ENCODE measurements at places on chromosomes 11 and 22.

DNA sequence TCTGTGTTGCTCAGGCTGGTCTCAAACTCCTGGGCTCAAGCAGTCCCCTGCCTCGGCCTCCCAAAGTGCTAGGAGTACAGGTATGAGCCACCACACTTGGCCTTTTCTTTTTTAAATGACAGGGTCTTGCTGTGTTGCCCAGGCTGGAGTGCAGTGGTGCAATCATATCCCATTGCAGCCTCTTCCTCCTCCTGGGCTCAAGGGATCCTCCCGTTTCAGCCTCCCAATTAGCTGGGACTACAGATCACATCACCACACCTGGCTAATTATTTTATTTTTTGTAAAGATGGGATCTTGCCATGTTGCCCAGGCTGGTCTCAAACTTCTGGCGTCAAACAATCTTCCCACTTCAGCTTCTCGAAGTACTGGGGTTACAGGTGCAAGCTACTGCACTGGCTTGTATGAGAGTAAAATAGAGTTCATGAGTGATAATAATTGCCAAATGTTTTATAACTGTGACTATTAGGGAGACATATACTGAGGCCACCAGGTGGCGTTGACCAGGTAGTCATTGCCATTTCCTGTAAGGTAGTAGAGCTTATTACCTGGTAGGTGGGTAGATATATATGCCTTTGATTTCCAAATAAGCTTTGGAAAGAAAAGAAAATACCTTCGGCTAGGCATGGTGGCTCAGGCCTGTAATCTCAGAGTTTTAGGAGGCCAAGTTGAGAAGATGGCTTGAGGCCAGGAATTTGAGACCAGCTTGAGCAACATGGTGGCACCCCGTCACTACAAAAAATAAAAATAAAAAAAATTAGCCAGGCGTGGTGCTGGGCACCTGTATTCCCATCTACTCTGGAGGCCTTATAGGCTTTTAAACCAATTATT lies 5.4 kb downstream of the FDX1 start:
- DNase-seq, result peak; percentile 69

DNA sequence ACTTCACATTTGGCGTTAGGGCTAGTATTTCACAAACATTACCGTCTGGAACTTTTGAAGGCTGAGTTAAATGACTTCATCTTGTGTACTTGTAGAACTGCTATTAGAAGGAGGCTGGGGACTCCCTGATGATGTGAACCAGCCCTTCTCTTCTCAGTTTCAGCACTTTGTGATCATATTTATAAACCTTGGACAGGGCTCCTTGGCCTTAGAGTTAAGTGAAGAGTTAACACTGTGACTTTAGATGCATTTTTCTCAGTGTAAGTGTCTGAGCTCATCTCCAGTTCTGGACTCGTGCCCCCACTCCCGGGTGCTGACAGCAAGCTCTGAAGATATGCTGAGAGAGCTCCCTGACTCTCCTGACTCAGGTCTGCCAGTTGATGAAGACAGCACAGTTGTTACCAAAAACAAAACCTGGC lies 8.4 kb downstream of the MIAT start:
- DNase-seq, result no peak

GRCh38 chr11:36265793-36266628 lies 23.2 kb downstream of the COMMD9 start:
- peak; percentile 90 for DNase-seq

GRCh38 chr11:128057786-128058395 lies 529.5 kb downstream of the ETS1 start:
- DNase-seq, result no peak

- no peak for DNase-seq
Measured at GRCh38 chr22:19664406-19664805, 49.9 kb upstream of the SEPTIN5 start.

DNA sequence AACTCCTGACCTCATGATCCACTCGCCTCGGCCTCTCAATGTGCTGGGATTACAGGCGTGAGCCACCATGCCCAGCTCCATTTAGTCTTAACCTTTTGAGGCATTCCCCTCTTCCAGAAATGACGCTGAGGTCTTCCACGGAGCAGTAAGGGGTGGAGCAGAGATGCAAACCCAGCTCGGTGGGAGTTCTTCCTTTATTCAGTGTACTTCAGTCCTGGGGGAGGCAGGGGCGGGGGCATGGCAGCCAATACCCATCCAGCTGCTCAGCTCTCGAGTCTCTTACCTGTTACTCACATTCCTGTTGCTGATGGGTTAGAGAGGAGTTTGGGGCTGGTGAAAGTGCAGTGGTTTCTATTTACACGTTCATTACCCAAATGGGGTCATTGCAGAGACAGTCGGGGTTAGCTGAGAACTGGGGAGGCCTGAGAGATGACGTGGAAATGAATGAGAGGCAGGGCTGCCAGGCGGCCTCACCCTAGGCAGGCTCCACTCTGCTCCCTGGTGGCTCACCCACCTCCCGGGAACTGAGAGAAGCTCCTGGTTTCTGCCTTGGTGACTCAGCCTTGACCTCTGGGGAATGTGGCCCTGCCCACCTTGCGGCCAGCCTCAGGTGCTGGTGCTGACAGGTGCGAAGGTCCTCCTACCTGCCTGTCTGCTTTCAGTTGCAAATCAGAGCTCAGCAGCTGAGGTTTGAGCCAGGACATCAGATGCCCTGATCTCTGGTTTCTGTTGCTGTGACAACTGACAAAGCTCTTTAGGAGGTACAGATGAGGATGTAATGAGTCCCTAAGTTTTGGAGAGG lies 13.4 kb upstream of the ST14 start:
- DNase-seq, result peak; percentile 95

DNA sequence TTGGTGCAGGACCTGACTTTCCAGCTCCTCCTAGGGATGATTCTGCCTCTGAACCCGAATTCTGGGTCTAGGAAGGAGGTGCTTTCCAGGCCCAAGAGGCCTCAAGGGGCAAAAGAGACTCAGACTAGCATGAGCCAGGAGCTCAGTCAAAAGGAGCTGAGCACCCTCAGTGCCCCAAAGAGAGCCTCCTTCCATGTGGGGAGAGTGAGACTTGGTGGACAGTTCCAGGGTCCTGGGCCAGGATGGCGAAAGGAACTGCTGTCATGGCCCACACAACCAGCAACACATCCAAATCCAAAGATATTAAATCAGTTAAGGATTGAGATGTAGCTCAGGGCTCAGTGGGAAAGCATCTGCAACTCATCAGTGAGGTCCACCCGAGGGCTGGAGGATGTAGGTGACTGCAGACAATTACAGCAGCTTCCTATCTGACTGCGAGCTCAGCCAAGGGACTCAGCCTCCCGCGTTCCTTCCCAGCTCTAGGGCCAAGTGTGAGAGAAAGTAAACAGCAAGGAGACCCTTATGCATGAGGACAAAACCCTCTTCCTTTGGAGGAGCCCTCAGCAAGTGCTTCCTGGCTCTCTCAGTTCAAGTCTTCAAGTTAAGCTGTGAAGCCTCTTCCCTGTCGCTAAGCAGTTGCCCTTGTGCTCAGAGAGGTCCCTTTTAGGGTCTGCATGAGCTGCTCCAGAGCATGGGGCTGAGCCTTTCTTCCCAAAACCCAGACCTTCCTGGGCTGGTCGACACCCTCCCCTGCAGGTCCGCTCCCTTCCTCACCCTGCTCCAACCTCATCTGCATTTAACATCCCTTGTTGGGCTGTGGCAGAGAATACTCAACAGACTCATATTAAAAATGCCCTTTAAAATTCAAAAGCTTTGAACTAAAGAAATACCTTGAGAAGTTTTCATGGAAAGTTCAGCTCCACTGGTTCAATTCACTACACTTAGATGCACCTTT lies 35.8 kb downstream of the C11orf58 start:
- no peak for DNase-seq

GRCh38 chr11:111966678-111967077 lies 29.5 kb downstream of the DIXDC1 start:
- DNase-seq, result no peak
